ENCODE measurements at places on chromosomes 4 and X.

DNA sequence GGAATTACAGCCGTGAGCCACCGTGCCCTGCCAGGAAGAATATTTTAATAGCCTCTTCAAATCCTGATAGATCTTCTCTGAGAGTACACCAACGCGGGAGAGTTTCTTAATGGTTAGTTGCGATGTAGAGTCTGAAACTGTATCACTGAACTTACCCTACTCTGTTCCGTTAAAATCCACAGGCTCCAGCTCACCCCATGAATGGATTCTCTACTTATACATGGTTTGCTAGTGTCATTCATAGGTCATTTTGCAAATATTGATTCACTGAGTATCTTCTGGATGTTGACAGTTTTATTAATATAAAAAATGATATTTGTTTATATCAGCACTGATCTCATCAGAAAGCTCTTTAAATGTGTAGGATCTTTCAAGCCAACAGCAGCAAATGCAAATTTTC, 99.9 kb downstream of the FAM193A start:
- no peak for DNase-seq

DNA sequence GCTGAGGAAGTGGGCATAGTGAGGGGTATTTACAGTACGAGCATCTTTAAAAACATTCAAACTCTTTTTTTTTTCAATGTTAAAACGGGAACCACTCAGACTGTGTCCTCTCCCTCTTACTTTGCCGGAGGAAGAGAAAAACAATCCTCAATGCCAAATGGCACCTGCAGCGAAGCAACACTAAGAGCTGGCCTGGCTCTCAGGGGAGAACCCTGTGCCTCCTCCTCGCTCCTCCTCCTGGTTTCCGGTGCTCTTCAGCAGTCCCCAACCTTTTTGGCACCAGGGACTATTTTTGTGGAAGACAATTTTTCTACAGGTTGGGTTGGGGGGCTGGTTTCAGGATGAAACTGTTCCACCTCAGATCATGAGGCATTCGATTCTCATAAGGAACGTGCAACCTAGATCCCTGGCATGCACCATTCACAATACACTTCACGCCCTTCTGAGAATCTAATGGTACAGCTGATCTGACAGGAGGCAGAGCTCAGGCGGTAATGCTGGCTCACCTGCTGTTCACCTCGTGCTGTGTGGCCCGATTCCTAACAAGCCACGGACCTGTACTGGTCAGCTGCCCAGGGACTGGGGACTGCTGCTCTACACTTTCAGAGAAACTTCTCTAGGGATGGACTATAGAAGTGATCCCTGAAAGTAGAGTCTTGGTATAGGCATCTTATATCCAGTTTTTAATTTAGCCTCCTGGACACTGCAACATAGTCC, 404.1 kb downstream of the RAPGEF2 start:
- DNase-seq = no peak

DNA sequence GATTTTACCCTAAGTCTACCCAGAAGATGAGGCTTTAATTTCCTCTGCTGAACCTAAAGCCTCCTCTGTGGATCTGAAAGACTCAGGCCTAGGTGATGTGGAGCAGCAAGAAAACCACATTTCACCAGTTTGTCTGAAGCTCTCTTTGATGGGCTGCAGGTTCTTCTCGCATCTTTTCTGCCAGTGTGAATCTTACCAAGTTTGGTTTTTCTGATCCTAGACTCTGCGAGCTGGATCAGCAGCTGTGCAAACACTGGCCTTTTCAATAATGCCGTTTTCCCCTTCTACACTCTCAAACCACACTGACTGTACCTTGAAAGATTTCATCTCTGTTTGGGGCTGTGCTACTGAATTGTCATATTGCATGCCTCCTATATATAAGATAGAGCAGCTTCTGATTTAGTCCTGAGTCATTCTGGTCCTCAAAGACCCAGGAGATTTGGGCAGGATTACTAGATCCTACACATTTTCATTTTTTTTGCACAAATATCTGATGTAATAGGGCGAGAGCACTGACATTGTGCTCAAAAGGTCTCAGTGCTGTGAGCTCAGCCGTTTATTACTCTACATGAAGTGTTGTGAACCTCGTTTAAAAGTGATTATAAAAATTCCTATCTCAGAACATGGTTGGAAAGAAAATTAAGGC, 133.6 kb upstream of the FAM9C start:
- DNase-seq = no peak

DNA sequence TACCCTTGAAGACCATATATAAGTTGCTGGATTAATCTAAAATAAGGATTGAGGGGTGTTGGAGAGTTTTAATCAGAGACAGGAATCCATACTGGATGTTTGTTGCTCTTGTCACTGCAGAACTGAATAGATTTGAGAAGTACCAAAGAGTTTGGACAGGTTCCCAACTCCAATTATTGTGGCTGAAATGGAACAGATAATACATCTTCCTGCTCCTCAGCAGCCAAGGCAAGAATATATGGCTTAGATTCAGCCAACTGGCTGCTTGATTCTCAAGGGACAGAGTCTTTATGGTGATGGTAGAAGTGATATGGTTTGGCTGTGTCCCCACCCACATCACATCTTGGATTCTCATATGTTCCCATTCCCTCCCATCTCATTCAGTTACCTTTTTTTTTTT, 97.0 kb upstream of the PDHA2 start:
- no peak for DNase-seq

- no peak for DNase-seq
These were observed 1054.2 kb downstream of the ARAP2 start for GRCh38 chr4:35189988-35190613.

DNA sequence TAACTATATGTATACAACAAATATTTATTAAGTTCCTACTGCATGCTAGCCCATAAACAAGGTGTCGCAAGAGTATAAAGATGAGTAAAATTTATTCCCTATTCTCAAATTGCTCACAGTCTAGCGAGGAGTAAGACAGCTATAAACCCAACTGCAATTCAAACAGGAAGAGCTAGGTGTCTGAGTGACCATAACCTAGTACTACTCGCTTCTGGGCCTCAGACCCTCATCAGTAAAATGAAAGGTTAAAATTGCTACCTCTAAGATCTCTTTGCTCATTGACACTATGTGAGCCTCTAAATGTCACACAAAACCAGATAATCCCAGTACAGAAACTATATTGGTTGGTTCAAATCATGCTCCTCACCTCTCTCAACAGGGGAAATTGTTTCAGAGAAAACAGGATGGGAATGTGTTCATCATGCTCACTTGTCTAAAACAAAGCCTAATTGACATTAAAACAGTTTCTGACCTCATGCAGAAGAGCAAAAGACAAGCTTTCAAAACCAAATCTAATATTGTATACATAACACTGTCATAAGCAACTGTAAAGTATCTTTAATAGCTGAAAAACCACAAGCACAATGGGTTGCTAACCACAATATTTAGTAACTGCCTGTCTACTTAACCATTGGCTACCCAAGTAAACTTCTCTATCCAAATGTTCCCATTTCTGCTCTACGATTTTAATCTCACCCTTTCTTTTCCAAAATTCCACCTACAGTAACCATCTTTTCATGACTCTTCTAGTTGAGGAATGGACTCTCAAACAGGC, 264.6 kb upstream of the FMR1 start:
- no peak for DNase-seq

DNA sequence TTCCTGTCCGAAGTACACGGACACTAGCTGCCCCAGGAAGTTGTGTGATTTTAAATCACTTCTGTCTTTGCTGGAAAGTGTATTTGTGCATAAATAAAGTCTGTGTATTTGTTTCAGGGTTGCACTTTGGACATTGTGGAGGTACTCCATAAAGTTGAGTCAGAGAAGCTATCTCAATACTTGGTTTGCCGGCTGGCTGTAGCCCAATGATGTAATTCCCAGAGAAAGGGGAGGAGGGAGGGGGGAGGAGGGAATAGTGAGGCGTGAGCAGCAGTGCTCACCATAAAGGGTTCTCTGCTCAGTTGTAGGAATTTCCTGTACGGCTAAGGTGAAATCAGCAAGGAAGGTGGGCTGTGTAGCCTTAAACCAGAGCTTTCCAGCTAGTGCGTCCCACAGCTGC, 7.5 kb downstream of the APEX2 start:
- no peak for DNase-seq

GRCh38 chrX:148649145-148649795, 148.9 kb downstream of the AFF2 start:
- DNase-seq = no peak

GRCh38 chrX:110477593-110478228, 119.1 kb downstream of the RTL9 start:
- no peak for DNase-seq

- DNase-seq = no peak
These were observed 292.2 kb downstream of the ZIC3 start for GRCh38 chrX:137858106-137858505.

- no peak for DNase-seq
These were observed 934.6 kb upstream of the PCDH10 start for GRCh38 chr4:132214519-132214918.

DNA sequence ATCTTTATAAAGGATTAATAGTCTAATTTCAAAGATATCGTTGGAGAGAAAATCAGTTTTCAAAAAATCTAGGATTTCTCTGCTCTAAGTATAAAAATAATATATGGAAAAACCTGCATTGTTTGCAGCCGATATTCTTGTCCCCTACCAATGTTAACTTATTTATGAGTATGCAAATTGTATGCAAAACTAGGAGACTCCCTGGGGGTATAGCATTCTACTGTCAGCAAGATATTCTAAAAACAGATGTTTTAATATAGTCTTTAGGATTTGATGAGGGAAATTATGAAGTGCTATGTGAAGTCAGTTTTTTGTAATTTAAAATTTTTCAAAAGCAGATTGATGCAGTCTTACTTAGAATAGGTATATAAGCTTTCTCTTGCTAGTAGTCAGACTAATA, 40.9 kb downstream of the GK2 start:
- DNase-seq = no peak

- no peak for DNase-seq
These were observed 168.6 kb downstream of the PTTG2 start for GRCh38 chr4:38128478-38129459.

- DNase-seq = no peak
These were observed 14.7 kb upstream of the CBR4 start for GRCh38 chr4:169024762-169025161.

GRCh38 chr4:1048773-1049590, 37.6 kb downstream of the FGFRL1 start:
- no peak for DNase-seq

DNA sequence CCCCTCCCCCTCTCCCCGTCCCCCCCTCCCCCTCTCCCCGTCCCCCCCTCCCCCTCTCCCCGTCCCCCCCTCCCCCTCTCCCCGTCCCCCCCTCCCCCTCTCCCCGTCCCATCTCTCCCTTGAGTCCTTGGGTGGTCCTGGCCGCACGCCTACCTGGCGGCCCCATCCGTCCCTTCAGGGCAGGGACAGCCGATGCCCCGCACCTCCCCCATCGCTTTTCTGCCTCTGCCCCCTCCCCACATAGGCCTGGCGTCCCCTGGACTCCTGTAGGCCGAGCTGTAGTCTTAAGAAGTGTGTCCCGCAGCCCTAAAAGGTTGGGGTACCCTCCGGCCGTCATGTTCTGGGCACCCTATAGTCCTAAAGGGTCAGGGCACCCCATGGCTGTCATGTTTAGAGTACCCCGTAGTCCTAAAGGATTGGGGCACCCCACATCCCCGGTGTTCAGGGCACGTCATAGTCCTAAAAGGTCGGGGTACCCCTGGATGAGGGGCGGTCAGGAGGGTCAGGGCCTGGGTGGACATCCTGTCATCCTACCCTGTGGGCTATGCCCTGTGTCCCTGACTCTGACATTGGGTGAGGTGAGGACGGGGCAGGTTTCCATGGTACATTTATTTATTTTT, 10.8 kb upstream of the GTPBP6 start:
- no peak for DNase-seq

DNA sequence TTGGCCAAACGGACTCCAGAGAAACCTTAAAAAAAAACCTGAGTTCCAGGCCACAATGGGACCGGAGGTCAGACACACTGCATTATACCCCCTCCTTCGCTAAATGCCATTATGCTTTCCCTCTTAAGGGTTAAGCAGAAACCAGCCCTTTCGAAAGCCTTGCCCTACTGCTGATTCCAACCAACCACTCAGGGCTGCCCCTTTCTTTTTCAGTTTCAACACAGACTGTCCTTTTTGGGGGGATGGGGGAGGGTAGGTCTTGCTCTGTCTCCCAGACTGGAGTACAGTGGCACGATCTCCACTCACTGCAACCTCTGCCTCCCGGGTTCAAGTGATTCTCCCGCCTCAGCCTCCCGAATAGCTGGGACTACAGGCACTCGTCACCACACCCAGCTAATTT, 49.5 kb upstream of the MAN2B2 start:
- no peak for DNase-seq

GRCh38 chr4:124631760-124632159, 80.8 kb downstream of the ANKRD50 start:
- no peak for DNase-seq

GRCh38 chrX:105173071-105173470, 47.4 kb downstream of the TEX13A start:
- DNase-seq = no peak

DNA sequence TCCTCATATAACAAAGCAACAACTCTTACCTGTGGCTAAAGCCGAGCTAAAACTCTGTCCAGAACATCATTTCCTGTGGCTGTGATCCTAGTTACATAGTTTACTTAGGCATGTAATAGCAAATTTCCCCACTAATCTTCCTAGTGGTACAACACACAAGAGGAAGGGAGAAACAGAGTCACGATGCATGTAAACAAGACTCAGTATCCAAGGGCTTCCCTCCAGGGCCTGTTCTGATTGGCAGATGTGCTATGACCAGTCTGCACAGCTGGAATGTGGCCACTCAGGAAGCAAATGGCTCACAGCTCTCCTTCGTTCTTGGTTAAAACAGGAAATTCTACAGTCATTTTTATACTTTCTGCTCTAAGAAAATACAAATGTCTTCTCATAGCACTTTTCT, 49.2 kb upstream of the PRSS48 start:
- DNase-seq = no peak

GRCh38 chrX:72243472-72243871, 4.6 kb upstream of the ERCC6L start:
- no peak for DNase-seq

DNA sequence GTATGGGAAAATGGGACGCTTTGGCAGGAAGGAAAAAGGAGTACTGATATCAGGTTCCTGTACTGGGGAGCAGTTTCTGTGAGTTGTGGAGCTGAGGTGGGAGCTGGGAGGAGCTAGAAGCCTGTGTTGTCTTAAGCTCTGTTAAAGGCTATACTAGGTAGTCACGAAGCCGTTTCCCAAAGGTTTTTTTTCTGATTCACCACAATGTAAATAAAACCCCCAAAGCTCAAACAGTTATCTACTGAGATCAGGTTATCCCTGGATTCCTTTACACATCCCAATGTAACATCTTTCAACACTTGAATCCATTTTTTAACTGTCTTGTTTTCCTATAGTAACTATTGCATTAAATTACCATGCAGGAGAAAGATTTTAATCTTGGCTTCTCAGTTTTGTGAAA, 297.4 kb upstream of the SFRP2 start:
- DNase-seq = no peak

- no peak for DNase-seq
These were observed 59.0 kb downstream of the WWC2 start for GRCh38 chr4:183158062-183158461.

DNA sequence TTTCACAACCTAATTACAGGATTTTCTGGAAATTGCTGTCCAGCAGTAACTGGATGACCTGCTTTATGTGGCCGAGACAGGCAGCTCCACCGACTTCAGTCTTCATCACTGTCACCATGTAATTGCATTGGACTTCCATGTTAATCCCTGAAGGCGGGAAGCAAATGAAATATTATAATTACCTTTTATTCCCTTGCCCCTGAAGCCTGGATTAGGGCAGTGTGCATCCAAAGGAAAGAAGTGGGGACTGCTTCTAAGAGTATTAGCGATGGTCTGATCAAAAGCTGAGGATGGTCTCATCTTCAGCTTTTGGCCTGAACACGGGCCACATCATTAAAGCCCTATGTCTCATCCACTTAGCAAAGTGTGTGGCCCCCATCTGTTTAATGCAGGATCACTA, 311.6 kb upstream of the GALNT7 start:
- no peak for DNase-seq
